NCI-H1092 treated with DMSO at 0.1 percent for 48 hours (cell line): ENCODE measurements at places on chromosomes 6 and 20.
A peak's percentile ranks its signal among the peaks of the same experiment; 100 is the strongest.

GRCh38 chr6:152634773-152635172 is 2.4 kb downstream of the SYNE1 start:
- no peak for DNase-seq

GRCh38 chr6:21085643-21086042 is 507.9 kb upstream of the SOX4 start:
- DNase-seq, result no peak

- no peak for DNase-seq
Observed at GRCh38 chr20:59063358-59064213, 21.0 kb upstream of the PRELID3B start.

- no peak for DNase-seq
Observed at GRCh38 chr6:1629316-1629715, 19.6 kb downstream of the FOXC1 start.

DNA sequence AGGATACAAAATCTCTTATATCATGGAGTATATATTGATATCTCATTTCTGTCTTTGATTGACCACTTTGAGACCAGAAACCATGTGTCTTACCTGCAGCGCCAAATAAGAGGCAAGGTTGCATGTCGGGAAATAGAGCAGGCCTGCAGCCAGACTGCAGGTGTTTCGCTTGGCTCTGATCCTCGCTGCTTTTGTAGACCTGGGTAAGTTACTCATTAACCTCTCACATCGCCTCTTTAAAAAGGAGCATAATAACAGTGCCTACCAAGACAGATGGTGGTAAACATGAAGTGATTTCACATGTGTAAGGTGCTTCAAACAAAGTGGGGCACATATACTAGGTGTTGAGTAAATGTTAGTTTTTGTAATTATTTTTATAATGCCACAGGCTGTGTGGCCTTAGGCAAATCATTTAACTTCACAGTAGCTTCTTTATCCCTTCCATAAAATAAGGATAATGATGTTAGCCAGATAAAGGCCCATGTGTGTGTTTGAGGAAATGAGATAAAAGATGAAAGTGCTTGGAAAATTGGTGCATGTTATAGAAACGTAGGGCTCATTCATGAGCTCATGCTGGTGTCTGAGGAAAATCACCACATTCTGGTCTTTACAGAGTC is 248.8 kb upstream of the MAP3K7 start:
- DNase-seq, result peak; percentile 52
